Nephron progenitor cell (in vitro differentiated cells): ENCODE measurements at places on chromosomes 13 and 19.
A peak's percentile ranks its signal among the peaks of the same experiment; 100 is the strongest.

- DNase-seq: peak; percentile 96
Measured at GRCh38 chr19:52535771-52536447, 8.4 kb downstream of the ZNF808 start.

GRCh38 chr13:35978607-35979316, 152.4 kb downstream of the DCLK1 start:
- DNase-seq: peak; percentile 55

DNA sequence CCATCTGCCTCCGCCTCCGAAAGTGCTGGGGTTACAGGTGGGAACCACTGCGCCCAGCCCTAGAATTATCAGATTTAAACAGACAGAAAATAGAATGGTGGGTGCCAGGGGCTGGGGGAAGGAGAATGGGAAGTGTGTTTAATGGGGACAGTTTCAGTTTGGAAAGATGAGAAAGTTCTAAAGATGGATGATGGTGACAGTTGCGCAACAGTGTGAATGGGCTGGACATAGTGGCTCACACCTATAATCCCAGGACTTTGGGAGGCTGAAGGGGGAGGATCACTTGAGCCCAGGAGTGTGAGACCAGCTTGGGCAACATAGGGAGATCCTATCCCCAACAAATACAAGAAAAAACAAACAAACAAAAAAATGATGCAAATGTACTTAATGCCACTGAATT, 15.9 kb downstream of the KANK2 start:
- no peak for DNase-seq

DNA sequence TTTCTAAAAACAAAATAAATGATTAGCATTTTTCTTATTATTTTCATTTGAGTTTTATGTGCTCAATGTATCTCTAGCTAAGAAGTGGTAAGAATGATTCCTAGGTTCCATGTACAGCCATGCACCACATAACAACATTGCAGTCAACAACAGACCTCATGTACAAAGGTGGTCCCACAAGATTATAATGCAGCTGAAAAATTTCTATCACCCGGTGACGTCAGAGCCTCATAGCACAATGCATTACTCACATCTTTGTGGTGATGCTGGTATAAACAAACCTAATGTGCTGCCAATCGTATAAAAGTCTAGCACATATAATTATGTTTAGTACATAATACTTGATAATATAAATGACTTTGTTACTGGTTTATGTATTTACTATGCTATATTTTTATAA, 120.5 kb downstream of the SLC7A1 start:
- no peak for DNase-seq

DNA sequence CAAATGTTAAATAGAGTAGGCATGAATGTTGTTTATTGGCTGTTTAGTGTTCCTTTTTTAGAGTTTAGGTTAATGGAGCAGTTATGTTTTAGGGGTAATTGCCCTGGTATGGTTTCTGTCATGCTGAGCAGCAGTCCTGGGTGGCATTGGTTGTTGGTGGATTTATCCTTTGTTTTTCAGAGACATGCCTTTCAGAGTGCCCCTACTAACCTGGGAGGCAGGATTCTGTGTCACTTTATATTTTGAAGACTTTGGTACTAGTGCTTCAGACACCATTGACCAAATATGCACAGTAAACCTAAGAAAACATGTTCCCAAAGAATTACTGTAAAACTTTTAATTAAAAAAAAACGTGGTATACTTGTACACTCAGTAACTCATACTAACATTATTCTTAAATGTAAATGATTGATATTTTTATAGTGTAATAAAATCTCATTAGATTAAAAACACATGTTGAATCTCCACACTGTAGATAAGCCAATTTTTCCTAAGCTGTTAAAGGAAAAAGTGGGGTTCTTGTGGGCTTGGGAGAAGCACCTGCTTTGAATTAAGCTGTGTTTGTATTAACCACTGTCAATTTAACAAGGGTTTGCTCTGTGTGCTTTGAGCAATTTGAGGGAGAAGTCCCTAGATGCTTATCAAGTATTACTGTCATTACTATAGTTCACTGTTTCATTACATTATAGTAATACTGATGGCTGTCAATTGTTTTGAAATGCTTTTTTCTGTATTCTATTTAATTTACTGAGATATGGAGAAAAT, 133.2 kb downstream of the LMO7 start:
- no peak for DNase-seq

- no peak for DNase-seq
Measured at GRCh38 chr13:63684822-63685221, 2269.2 kb upstream of the PCDH20 start.

DNA sequence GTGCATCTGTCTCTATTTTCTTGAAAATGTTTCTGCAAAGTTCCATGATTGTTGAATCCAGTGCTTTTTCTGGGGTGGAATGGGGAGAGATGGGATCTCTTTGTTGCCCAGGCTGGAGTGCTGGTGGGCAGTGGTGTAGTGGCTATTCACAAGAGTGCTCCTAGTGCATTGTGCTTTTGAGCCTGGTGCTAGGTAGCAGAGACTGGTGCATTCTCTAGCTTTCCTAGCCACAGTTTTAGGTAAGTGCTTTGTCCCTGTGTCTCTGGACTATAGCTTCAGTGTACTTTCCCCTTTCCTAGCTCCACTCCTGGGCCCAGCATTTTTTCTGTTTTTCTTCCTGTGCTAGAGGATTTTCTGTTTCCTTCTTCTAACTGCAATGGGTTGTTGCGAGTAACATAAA, 825.6 kb downstream of the SLITRK6 start:
- no peak for DNase-seq

DNA sequence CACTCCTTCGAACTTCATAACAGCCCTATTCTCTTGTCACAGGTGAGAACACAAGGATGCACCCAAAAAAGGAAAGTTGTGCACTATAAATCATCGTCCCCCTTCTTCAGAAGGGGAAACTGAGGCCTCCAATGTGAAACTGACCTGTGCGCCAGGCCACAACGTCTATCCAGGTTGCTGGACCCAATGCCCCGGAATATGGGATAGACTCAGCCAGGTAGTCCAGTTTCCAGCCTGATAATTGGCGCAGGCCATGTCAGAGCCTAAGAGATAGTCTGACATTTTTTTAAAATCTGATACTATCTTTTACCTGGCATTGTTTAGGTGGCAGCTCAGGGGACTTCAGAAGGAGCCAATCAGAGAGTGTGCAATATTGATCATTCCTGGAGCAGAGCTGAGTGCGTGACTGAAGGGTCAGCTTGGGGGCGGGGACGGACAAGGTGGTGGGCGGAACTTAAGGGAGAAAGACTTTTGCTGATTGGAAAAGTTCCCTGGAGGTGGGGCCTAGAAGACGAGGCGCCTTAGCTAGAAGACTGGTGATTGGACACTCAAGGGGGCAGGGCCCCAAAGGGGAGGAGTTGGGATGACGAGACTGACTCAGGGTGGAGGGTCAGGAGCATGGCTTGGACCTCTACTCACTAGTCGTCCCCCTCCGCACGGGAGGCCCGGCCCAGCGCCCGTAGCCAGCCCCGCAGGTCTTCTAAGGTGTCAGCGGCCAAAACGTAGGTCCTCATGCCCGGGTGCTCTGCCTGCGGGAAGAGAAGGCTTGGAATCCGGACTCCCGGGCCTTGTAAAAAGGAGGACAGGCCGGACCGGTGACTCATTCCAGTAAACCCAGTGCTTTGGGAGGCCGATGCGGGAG, 8.5 kb downstream of the PLEKHA4 start:
- no peak for DNase-seq

DNA sequence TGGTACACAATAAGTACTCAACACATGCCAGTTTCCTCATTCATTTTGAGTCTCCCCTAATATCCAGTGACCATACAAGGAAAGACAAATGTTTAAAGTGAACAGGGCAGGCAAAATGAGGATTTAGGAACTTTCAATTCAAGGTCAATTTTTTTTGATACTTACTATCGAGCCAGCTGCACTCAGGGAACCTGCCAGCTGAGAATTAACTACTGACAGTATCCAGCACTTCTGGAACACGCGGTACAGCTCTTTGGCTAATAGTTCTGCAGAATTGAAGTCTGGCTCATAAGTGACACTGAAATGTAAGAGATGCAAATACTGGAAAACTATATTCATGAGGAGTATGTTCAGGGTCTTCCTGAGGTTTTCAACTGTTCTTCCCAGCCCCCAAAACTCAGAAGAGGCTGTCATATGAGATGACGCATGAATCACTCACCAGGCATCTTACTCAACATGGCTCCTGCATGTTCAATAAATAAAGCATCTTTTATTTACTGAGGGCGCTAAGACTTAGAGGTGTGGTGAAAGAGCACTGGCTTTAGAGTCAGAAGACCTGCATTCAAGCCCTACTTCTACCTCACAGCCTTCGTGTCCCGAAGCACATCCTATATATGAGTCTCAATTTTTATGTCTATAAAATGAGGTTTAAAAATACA, 25.6 kb downstream of the RUBCNL start:
- no peak for DNase-seq

DNA sequence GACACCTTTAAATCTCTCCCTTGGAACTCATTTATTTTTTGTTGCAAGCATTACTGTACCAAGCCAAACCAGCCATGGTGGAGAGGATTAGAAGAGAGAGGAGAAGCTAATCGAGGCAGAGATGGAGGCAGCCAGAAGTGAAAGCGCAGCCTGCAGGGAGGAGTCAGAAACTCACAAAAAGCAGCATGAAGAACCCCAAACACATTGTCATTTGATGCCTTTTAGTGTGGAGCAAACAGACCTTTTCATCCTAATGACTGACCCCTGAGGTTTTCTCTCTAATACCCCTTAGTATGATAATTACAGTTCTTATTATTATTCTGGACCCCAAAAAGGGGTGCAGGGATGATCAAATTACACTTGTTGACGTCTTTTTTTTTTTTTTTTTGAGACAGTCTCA, 62.5 kb downstream of the TNFRSF19 start:
- no peak for DNase-seq

GRCh38 chr19:12092956-12093355, 28.4 kb downstream of the ZNF844 start:
- DNase-seq: no peak

DNA sequence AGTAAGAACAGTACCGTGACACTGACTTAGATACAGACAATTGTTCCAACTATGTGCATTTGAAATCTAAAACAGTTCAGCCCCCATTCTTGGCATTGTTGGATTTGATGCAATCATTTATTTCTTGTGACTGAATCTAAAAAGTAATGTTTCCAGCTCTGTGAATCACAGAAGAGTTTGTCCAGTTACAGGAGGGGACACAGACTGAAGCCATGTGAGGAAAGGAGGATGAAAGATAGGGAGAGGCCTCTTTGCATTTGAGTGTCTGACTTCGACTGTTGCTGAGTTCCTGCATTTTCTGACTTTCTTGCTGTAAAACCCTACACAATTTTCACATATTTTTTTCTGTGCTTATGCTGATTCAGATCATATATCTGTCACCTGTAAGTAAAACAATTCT, 179.3 kb upstream of the PCDH17 start:
- DNase-seq: no peak

DNA sequence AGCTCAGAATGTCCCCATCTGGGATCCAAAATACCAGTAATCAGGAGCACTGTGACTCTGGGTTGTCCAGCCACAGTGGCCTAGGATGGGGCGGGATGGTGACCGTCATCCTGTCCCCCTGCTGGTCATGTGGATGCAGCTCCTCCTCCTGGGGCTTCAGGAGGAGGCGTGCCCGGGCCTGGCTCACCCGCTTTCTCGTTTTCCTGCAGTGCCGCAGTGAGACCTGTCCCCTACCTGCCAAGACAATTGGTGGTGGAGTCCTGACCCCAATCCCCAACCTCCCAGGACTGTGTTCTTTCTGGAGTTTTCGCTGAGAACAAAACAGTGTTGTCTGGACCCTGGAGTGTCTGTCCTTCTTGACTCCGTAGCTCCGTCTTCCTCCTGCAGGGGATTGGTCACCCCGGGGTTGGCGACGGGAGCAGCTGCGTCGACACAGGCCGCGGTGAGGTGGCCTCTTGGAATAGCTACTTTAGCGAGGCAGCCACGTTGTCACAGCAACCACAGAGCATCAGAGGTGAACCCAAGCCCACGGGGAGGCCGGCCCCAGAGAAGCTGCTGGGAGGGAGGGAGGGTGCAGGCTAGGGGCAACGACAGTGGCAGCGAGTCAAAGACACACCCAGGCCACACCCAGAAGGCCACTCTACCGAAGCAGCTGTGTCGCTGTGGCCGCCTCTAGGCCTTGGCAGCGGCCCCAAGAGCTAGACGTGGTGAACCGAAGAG, 10.2 kb upstream of the EMC10 start:
- DNase-seq: peak; percentile 69

DNA sequence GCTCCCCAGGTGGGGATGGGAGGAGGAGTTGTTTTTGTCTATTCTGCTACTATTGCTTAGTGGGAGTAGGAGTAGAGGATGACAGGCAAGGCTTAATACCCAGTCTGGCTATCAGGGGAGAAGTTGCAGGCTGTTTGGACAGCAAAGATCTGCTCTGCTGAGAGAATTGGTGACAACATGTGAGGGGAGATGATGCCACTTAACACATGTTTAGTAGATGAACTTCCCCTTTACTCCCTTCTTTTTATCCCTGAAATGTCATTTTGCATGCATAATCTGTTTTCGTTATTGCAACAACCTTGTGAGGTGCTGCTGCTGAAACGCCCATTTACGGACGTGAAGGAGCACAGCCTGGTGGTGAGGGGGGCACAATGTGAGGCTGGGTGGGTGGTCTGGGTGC, 3.0 kb upstream of the CYP4F12 start:
- DNase-seq: no peak

- DNase-seq: no peak
Measured at GRCh38 chr13:28282451-28282850, 144.1 kb downstream of the PAN3 start.

DNA sequence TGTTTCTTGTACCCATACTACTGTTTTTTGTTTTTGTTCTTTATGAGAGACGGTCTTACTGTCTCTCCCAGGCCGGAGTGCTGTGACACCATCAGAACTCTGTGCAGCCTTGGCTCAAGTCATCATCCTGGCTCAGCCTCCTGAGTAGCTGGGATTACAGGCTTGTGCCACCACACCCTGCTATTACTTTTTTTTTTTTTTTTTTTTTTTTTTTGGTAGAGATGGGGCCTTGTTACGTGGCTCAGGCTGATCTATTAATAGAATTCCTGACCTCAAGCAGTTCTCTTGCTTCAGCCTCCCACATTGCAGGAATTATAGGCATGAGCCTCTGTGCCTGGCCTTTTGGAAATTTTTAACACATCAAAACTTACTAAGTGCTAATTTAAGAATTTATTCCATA, 2.9 kb upstream of the ZNF304 start:
- no peak for DNase-seq

DNA sequence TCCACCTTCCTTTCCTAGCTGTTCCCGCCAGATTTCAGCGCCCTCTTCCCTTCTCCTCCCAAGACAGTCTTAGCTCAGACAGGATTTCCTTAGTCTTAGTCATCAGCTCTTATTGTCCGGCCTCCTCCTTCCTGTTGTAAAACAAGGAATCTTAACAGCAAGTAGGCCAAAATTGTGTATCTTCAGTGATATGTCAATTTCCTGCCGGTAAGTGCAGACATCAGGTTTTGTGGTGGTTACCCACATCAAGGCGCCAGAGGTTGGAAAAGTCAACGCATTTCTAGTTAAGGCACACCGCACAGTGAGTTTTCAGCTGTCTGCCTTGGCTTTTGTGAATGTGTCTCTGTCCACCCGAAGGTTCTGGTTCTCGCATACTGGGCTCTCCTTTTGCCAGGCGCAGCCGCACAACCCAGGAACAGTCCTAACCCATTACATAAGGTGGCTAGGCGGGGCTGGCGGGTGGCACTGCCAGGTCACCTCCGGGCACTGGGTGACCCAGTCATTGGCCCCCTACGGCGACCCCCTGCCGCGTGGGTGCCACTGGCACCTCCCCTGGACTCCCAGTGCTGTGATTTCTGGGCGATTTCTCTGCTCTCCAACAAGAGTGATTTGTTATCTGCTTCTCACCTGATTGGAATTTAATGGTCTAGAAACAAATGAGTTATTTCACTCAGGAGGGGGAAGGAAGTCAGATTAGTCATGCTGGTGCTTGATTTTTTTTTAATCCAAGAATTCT, 12.9 kb downstream of the COL4A2 start:
- no peak for DNase-seq
